BE2C (cell line): ENCODE measurements at places on chromosomes 5 and 9.

DNA sequence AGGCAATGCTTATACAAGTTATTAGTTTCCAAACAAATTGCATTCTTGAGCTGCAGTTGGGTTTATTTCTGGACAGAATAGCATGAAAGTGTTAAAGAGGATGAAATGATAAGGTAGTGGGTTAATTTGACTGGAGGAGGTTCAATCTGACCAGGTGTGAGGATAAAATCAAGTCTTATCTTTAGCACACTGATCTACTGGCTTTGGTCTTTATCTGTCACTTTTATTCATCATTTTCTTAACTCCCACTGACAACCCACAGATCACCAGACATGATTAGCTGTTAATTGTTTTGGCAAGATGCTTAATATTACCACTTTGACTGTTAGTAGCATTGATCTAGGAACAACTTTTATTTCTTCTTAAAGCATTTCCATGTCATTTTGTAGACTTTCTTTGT, 74.4 kb upstream of the CNTLN start:
- DNase-seq, result no peak

DNA sequence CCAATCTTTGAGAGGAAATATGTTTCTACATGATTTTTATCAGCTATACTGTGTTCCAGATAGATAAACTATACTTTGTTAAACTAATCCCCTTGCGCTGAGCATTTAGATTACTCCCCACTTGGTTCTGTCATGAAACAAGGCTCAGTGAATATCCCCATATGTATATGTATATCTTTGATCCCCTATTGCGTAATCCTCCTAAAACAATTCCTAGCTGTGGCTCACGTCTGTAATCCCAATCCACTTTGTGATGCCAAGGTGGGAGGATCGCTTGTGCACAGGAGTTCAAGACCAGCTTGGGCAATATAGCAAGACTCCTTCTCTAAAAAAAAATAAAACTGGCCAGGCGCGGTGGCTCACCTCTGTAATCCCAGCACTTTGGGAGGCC, 2.7 kb downstream of the PHYHD1 start:
- no peak for DNase-seq

DNA sequence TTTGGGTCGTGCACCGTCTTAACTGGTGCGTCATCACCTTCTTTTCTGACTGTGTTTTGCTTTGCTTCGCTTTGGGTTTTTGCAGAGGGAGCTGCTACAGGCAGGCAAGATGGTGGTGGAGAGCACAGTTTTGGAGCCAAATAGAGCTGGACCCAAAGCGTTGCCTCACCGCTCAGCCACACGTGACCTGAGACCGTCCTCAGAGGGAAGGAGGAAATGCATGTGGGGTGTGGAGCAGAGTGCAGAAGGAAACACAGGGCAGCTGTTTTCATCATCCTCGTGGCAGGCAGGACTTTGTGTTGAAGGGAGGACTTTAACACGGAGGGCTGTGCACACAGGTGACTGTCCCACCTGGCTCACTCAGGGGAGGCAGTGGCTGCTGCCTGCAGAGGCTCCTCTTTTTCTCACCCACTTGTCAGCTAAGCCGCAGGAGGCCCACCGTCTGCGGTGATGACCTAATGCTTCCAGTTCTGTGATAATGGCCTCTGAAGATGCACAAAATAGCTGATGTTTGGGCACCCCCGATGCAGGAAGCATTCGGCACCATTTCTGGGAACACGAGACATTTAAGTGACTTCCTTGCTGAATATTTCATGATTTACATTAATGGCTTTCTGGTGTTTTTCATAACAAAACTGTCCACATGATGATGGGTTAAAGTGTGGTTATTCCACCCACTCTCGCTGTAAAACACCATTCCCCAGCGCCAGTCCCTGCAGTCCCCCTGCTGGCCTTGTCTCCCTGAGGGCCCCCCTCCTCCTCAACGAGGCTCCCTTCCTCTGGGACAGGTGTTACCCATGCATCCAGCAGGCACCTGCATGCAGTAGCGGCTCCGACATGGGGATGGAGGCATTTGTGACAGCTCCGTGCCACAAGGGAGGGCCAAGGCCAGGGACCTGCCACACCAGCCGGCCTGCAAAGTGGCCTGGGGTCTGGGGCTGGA, 12.4 kb upstream of the UBAC1 start:
- no peak for DNase-seq

GRCh38 chr5:31449174-31449573, 82.7 kb downstream of the DROSHA start:
- DNase-seq, result no peak

GRCh38 chr9:125884218-125884595, 137.0 kb downstream of the PBX3 start:
- DNase-seq, result no peak

DNA sequence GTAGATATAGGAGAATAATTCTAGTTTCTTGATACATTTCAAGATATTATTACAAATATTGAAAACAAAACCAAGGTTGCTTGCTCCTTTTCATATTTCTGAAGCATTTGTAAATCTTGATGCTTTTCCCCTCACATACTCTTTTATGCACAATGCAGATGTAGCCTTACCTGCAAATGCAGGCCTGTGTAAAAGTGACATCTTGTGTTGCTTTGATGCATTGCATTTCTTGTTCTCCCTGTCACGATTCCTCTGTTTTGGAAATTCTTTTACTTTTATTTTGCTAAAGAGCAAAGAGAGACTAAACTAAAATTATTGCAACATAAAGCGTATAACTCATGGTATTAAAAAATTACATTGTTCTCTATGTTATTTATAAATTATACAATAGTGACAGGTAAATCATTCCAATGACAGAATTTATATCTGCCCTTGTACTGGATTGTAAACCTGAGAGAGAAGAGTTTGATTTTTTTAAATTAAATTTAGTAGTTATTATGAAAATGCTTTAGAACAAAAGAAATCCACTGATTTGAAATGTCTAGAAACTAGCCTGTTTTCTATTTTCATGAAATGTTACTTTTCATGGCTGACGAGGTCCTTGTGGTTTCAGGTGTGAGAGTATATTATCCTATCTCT, 970.0 kb downstream of the MAT2B start:
- DNase-seq, result no peak

DNA sequence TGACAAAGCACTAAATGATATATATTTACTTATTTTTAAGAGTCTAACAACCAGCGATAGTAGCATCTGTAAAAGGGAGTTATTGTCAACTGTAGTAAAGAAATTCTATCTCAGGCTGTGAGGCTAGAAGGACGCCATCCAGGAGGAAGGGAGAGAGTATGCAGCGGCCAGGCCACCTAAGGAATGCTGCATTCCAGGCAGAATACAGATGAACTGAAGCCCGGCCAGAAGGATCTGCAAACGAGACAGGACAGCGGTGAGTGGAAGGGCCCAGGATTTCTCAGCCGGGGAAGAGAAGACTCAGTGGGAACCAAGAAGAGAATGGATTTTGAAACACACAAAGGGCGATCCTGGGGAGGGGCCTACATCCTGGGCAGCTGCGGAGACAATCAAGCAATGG, 7.4 kb downstream of the RETREG1 start:
- DNase-seq, result no peak

- peak; percentile 16 for DNase-seq
Measured at GRCh38 chr5:17720071-17720470, 85.8 kb downstream of the TAF11L14 start.

DNA sequence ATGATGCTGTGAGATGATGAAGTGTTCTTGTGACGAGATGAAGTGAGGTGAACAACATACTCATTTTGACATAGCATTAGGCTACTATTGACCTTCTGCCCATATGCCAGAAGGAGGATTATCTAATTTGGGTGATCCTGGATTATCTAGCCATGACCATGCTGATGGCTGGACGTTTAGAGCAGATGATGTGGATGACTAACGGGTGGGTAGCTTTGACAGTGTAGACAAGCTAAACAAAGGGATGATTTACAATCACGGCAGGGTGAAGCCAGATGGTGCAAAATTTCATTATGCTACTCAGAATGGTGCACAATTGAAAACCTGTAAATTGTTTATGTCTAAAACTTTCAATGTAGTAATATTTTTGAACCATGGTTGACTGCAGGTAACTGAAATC, 2403.4 kb upstream of the ACO1 start:
- no peak for DNase-seq

DNA sequence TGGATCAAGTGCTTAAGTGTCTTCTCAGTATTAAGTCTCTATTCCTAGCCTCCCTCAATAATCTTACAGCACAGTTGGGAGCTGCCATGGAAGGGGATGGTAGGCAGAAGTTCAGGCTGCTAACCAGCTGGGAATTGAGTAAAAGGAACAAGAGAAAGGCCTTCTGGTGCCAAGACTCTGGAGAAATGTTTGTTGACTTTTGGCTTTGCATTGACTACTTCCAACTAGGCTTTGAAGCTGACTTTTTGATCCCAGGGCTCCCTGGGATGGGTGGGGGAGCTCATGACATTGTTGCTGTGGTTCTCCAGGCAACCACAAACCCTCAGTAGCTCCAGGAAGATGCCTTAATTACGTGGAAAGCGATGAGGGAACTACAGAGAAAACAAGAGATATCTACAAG, 85.2 kb upstream of the HTR4 start:
- no peak for DNase-seq

DNA sequence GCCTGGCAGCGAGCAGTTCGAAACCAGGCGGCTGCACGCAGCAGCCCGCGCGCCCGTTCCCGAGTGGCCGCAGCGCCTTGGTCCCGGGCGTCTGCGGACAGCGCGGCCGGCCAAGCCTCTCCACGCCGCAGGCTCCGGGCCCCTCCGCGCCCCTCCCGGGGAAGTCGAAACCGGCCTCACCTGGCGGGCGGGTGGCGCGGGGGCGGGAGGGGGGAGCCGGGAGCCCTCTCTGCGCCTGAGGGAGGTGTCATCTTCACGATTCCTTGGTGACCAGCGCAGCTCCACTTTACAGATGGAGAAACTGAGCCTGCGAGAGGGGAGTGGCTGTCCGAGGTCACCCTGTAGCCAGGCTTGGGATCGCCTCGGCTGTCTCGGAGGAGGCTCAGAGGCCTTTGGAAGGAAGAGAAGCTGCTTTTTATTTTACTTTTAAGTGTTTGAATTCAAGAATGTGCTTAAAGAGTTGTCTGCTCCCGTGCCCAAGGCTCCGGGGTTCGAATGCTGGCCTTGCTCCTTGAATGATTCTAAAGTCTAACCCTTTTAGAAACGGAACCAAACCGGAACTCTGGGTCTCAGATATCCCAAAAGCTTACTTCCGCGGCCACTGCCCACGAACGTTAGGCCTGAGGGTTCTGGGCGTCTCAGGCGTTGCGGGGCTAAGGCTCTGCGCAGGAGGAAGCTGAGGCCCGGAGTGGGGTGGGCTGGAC, 662 bp downstream of the SUSD3 start:
- no peak for DNase-seq

- no peak for DNase-seq
Measured at GRCh38 chr9:23322392-23322791, 503.6 kb downstream of the ELAVL2 start.

DNA sequence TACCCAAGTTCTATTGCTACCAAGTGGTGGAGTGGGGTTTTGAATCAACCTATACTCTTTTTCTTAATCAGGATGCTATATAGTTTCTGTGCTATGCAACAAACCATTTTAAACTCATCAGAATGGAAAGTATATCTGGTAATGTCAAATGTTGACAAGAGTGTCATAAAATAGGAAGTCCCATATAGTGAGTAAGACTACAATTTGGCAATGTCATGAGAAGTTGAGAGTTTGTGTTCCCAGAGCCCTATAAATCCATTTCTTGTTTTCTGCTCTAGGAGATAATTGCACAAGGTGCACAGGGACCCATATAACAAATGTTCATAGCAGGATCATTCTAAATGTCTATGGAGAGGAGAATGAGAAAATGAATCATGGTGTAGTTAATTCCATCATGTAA, 109.8 kb upstream of the TXNDC8 start:
- DNase-seq, result no peak

DNA sequence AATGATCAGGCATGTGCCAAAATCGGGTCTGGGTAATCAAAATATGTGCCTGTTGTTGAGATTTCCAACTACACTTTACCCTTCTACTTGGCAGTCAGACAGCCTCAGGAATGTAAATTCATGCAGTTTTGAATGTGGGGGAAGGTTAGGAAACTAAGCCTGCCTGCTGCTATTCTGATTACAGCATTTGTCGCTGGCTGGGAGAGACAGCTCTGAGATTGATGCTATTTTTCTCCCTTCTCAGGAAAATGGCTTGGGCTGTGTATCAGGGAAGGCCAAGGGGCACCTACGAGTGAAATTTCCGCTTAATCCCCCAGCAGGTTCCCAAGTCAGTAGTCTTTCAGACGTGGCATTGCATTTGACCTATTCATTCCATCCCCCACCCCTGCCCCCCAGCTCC, 3.6 kb upstream of the RGS7BP start:
- DNase-seq, result no peak

GRCh38 chr9:99824378-99825171, 2.9 kb downstream of the NR4A3 start:
- peak; percentile 64 for DNase-seq

DNA sequence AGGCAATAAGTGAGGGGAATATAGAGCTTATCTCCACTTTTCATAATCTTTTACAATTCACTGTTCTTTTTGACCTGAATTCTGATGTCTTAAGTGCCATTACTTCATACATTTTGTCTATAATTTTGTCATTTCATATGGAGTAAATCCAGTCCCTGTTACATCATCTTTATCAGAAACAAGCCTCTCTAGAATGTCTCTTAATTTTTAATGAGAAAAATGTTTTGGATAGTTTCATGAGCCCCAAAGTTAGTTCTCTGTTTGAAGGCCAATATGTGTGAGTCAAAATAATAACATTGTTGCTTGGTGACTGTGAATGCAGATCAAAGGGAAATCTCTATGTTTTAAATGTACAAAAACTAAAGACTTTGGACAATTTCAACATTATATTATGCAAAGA, 329.6 kb upstream of the ARRDC3 start:
- DNase-seq, result no peak

- DNase-seq, result no peak
Measured at GRCh38 chr9:81676395-81676794, 13.0 kb downstream of the TLE1 start.

GRCh38 chr9:89365532-89365912, 47.2 kb downstream of the SECISBP2 start:
- DNase-seq, result no peak

- DNase-seq, result no peak
Measured at GRCh38 chr9:26893030-26893676, 551 bp upstream of the CAAP1 start.

- DNase-seq, result no peak
Measured at GRCh38 chr5:4977416-4978110, 162.6 kb upstream of the ADAMTS16 start.

GRCh38 chr5:91332267-91333045, 50.7 kb downstream of the ARRDC3 start:
- no peak for DNase-seq

- no peak for DNase-seq
Measured at GRCh38 chr5:148403344-148403743, 19.6 kb downstream of the FBXO38 start.

DNA sequence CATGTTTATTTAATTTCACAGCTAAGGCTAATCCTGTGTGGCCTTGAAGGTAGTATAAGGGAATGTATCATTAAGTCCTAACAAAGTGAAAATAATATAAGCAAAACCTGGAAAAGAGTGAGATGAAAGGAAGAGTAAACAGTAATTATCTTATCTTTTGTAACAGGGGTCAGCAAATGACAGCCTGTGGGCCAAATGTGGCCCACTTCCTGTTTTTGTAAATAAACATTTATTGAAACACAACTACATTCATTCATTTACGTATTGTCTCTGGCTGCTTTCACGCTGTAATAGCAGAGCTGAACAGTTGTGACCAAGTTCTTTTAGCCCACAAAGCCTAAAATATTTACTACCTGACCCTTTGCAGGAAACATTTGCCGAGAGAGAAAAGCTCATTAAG, 78.4 kb upstream of the HTR4 start:
- DNase-seq, result no peak
